Activated T-cell treated with anti-CD3 and anti-CD28 coated beads, Interleukin-2, amount 50 U/mL, for 72 hours (primary cell): ENCODE measurements at places on chromosomes 13 and 19. TPM values are rescaled to one million over a fixed set of nuclear protein-coding genes. Genes with fewer than 3 reads are reported as not detected.

GRCh38 chr13:35086667-35087066, 144.6 kb downstream of the NBEA start:
- no peak overlapping the region for H3K27ac ChIP-seq
- no peaks in the 10 kb centered on the region for H3K27me3 ChIP-seq
- no peak for DNase-seq
- H3K36me3 ChIP-seq = peaks cover 3% of the 10 kb centered on the region
- H3K4me3 ChIP-seq = no peak overlapping the region

DNA sequence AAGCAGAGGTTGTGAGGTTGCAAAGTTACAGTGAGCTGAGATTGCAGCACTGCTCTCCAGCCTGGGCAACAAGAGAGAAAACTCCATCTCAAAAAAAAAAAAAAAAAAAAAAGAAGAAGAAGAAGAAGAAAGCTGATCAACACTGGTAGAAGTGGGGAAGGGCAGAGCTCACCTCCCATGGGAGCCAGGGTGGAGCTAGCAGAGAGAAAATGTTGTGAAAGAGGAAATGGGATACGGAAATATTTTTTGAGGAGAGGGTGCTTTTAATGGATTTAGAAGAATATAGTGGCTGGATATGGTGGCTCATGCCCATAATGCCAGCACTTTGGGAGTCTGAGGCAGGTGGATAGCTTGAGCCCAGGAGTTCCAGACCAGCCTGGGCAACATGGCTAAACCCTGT, 6.8 kb downstream of the GPR42 start:
- DNase-seq = no peak
- H3K36me3 ChIP-seq = no peaks in the 10 kb centered on the region
- no peak overlapping the region for H3K4me3 ChIP-seq
- H3K27ac ChIP-seq = no peak overlapping the region

DNA sequence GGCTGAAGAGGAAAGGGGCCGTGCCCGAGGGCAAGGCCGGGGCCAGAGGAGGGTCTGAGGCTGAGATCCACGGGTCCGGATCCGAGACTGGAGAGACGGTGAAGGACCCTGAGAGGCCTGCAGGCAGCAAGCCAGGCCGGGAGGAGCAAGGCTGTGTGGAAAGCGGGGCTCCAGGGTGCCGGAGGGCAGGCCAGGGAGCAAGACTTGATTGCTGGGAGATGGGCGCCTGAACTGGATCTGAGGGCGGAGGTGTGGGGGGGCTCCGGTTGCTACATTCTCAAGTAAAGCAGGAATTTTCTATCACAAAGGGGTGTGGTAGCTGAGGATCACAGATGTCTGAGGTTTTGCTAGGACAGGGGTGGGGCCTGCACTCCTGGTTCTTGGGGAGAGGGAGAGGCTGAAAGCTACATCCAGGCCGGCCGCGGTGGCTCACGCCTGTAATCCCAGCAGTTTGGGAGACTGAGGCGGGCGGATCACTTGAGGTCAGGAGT, 3.8 kb downstream of the MAMSTR start:
- no peak for DNase-seq
- H3K27ac ChIP-seq = no peak overlapping the region
- H3K27me3 ChIP-seq = no peaks in the 10 kb centered on the region
- peaks cover 22% of the 10 kb centered on the region for H3K4me1 ChIP-seq

Gene ALOX5AP
- total RNA-seq = 56.3 TPM

- no peak for DNase-seq
- H3K27me3 ChIP-seq = peaks cover 7% of the 10 kb centered on the region
- peaks cover 12% of the 10 kb centered on the region for H3K4me1 ChIP-seq
- H3K27ac ChIP-seq = no peak overlapping the region
Observed at GRCh38 chr13:27271570-27272096, 1.0 kb downstream of the RASL11A start.

DNA sequence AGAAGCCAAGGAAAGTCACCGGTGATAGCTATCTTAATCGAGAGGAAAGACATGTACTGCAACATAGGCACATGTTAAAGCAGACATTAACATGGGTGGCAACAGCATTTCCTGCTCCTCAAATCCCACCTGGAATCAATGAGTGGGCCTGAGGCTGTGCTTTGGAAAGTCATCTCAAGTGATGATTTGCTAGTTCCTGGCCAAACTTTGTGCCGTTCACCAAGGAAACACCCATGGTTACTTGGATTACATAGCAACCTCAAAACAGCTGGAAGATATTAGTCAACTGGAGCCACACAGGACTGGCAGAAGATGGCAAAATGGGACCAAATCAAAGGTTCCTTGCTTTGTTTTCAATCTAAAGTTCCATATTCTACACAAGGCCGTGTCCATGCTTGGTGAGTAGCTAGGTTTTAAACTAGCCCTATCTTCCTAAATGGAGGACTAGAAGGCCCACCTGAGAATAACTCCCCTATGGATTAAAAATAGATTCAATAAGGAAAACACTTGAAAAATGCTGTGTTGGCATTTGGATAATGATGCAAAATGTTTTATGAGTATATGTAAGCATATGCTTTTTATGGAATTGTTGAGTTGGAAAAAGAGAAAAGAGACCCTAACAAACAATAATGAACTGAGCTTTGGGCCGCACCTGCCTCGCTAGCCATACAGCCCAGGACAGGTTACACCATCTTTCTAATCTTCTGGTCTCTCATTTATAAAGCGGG, 144.5 kb downstream of the RGCC start:
- no peak overlapping the region for H3K27ac ChIP-seq
- H3K4me1 ChIP-seq = peaks cover 8% of the 10 kb centered on the region
- H3K4me3 ChIP-seq = no peak overlapping the region

DNA sequence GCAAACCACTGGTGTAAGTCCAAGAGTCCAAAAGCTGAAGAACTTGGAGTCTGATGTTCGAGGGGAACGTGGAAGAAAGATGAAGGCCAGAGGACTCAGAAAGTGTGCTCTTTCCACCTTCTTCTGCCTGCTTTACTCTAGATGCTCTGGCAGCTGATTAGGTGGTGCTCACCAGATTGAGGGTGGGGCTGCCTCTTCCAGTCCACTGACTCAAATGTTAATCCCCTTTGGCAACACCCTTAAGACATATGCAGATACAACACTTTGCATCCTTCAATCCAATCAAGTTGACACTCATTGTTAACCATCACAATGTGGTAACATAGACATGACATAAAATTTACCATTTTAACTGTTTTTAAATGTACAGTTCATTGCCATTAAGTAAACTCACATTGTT, 249.5 kb downstream of the COG6 start:
- H3K36me3 ChIP-seq = no peaks in the 10 kb centered on the region
- H3K4me3 ChIP-seq = no peak overlapping the region
- peaks cover 7% of the 10 kb centered on the region for H3K27me3 ChIP-seq
- H3K27ac ChIP-seq = no peak overlapping the region
- peaks cover 8% of the 10 kb centered on the region for H3K4me1 ChIP-seq

Gene TEX101
- total RNA-seq = not detected
